AG09309 (cell line): ENCODE measurements at places on chromosomes 16 and 17.
A peak's percentile ranks its signal among the peaks of the same experiment; 100 is the strongest.

DNA sequence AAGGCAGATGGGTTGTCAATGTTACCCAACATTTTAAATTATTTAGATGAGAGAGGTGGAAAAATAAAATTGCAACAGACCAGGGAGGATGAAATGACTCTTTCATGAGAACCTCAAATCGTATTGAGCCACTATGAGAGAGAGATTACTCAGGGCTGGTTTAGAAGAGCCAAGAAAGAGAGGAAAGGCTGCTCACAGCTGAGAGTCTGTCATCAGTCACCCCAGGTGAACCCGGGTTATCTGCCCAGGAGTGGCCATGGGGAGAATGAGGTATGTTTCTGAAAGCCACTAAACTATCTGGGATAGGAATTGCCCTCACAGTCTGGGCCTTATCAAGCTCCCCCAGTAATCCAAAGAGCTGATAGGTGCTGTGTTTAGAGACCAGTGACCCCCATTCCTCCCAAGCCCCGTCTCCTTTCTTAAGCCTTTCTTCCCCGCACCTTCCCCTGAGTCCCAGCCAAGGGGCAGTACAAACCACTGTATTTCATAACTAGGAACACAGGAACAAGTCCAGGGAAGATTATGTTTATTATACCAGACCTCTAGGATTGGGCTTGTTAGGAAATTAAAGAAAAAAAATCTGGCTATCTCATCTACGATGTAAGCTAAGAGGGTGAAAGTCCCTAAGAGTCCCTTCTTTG, 158.9 kb upstream of the NOL11 start:
- DNase-seq, result peak; percentile 41

DNA sequence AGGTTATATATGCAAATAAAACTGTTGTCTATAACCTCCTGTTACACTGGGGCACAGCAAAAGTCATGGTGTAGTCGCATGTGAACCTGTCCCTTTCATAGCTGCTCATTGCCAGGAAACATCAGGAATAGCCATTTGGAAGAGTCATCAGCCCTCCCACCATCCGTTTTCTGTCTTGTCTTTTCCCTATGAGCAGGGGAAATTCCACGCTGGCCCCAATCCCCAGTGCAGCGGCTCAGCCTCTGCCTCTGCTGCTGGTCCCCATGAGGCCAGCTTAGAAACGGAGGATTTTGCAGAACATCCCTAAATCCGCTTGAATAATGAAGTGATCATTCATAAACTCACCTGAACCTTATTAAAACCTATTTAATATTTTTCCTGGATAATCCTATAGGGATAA, 10.5 kb downstream of the MAPT start:
- no peak for DNase-seq

- DNase-seq, result no peak
These were observed 29.0 kb downstream of the RNF213 start for GRCh38 chr17:80289616-80290015.

DNA sequence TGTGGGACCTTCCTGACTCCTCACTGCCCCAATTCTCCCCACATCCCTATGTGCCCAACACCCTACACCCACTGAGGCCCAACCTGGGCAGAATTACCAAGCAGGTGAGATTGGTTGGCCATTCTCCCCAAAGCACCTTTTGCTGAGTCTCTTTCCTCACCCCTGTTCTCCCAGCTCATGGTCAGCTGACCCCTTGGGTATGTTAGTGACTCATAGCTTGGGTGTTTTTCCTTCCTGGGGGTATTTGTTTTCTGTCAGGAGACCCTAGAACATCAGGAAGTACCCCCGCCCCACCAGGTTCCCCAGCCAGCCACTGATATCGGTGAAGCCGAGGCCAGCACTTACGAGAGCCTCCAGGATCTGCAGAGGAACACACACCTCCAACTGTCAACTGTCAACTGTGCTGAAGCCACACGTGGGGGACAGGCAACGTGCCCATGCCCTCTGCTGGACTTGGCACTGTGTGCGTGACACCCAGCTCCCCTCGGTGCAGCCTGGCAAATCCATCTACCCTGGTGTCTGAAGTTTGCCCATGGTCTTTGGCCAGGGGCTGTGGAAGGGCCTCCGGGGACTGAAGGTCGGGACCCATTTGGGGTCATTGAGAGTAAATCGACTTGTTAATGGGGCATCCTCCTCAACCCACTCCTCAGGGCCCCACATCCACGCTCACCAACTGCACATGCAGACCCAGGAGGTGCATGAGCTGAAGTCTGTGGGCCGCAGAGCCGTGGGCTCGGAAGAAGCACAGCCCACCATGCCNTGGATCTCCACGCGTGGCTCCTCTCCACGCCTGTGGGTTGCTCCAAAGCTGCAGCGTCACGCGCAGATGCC, 53.1 kb downstream of the METRNL start:
- DNase-seq, result no peak

DNA sequence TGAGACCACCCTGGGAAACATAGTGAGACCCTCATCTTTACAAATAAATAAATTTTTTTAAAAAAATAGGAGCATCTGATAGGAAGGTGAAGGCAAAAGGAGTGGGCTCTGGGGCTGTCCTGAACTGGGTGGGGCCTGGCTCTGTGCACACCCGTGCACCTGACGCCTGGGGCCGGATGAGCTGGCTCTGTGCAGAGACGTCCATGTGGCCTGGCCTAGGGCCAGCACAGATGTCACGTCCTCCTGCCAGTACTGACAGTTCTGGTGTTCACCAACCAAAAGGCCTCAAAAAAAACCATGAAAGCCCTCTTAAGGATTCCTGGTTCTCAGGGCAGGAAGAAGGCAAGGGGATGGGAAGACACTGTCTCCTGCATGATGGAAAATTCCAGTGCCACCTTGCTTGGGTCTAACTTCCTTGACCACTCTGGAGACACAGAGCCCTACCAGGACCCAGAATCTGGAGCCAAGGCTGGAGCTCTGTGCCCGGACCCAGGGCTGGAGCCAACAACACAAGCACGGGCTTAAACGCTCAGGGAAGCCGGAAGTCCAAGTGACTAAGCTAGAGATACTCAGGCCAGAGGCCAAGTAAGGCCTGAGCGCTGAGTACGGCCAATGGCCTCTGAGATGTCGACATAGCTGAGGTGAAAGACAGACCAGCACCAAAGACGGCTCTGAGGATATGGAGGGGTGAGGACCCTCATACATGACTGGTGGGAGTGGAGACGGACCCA, 32.9 kb downstream of the COPRS start:
- DNase-seq, result no peak

GRCh38 chr16:68115851-68116250, 30.7 kb downstream of the NFATC3 start:
- no peak for DNase-seq

- DNase-seq, result no peak
These were observed 3.6 kb downstream of the ZACN start for GRCh38 chr17:76082326-76083251.

DNA sequence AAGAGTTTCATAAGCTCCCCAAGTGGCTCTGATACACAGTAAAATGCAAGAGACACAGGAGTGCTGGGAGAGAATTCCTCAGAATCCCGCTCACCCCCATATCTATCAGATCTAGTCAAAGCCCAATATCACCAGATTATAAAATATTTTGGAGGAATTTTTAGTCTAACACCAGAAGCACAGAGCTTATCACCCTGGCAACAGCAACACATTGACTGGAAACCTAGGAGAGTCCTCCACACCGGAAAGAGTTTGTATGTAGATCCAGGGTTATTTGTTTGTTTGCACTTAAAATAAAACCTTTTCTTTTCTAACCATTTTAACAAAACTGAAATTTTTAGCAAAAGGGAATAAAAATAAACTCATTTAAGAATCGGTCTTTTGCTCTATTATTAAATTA, 7.2 kb downstream of the SOX9 start:
- no peak for DNase-seq

- DNase-seq, result no peak
These were observed 687.7 kb upstream of the RBFOX1 start for GRCh38 chr16:6644916-6645315.

DNA sequence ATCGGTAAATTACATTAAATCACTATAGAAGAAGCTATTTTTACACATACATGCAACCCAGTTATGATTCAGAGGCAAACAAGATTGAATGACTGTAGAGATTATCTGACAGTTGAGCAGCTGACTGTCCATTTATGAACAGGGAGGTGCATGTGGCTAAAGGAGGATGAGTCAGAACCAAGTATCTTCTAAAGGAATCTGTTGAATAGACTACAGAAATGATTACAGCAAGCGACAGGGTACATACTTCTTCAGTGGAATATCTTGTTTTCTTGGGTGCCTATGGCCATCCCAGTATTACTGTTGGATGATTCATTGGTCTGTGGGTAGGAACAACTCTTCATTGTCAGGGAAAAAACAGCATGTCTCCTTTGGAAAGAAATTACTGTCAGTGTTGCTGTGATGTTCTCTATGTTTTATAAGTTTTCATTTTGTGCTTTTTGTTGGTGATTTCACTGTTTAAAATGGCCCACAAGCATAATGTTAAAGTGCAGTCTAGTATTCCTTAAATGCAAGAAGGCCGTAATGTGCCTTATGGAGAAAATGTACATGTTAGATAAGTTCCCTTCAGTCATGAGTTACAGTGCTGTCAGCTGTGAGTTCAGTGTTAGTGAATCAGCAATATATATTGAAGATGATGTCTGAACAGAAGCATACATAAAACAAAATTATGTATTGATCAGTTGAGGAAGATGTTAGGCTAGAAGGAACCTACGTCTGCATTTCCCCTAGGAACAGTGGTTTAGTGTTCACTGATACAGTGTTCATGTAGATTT, 27.0 kb downstream of the CBFB start:
- DNase-seq, result peak; percentile 89

- no peak for DNase-seq
These were observed 97.2 kb upstream of the GSE1 start for GRCh38 chr16:85515830-85516397.

DNA sequence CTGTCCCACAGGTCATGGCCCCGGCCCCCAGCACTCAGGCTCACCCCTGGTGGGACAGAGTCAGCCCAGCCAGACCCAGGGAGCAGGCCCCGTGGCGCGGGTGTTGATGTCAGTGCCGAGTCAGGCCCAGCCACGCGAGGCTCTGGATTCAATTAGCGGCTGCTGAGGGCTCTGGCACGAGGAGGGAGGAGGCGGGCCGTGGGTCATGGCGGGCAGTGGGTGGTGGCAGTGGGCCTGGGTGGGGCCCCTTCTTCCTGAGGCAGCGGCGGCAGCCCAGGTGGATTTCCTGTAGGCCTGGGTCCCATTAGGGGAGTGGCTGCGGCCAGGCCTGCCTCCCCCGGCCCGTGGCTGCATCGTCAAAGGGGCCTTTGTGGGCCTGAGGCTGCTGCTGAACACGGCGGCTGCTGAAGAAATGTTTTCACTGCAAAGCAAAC, 12.9 kb downstream of the VASN start:
- no peak for DNase-seq

DNA sequence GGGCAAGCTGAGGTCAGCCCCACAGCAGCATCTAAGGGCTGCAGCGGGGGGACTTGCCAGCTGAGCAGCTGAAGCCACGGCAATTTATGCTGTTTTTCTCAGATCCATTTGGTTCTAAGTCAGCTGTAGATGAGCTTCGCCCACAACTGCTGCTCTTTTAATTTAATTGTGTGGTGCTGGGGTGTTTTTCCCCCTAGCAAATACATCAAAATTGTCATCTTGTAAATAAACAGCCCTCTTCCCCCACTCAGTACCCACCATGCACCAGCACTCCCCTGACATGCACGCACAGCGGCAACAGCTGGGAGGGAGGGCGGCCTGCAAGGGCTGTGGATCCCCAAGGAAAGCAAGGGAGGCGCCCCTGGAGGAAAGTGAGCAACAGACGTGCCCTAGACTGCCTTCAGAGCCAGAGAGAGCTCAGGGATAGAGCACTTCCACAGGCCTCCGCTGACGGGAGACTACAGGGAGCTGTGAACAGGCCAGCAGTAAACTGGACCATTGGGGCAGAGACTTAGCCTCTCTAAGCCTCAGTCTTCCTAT, 149.5 kb downstream of the TMEM132E start:
- DNase-seq, result no peak

DNA sequence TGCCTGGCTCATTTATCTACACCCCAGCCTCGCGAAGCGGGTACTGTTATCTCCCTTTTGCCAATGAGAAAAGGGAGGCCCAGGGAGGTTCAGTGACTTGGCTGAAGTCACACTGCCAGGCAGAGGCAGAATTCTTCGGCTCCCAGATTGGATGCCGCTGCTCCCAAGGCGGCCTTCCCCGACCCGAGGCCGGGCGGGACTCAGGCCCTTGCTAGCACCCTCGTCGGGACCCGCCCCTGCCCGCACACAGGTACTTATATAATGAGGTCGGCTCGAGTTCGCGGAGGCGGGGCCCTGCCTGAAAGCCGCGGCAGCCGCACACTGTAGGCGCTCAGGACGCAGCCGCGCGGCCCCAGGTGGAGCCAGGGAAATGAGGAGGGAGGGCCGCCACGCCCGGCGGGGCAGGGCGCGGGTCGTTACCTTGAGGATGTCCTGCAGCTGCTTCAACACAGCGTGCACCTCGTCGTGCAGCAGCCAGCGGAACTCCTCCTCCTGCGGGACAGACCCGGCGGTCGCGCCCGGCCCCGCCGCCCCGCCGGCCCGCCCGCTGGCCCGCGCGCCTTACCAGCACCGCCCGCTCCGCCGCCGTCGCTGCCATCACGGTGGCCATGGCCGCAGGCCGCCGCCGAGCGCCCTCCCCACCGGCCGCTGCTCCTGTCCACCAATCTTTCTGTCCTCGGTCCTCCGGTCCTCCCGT, at the start of gene ROGDI:
ROGDI (minus strand) TSS at position 672 of the 697 bp plus-strand sequence; CDS start at position 610, 62 bp downstream.
- no peak for DNase-seq

DNA sequence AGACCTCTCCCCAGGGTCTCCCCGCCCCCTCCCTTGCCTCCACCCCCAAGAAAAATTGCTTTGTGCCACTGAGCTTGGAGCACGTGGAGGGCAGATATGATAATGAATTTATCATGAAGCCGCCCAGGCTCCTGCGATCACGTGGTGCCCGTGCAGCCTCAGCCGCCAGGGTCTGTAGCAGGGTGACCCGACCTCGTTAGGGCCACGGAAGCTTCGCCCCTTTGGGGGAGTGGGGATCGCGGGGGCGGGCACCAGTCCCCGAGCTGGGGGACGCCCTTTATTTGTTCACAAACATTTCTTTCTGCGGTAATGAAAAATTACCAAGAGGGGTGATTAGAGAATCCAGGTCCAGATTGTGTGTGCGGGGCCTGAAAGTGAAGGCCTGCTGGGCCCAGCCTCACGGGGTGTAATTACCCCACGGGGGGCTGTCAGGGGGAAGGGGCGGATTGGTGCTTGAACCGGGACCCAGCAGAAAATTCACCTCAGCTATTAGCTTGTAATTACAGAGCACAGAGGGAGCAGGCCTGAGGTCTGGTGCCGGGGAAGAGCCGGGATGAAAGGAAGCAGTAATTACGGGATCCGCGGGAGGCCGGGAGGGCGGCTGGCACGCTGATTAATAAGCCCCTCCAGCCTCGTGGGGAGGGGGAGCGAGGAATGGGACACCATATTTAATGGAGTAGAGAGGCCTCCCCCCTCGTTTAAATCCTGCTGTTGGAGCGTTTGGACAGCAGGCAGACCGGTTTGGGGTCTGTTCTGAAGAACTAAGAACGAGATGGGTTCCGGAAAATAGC, 13.3 kb downstream of the GSE1 start:
- no peak for DNase-seq
